ENCODE measurements at places on chromosomes 7 and 10.

- no peak for DNase-seq
Measured at GRCh38 chr7:42338916-42339540, 102.0 kb upstream of the GLI3 start.

GRCh38 chr7:88465600-88465999, 158.9 kb upstream of the STEAP4 start:
- DNase-seq, result no peak

DNA sequence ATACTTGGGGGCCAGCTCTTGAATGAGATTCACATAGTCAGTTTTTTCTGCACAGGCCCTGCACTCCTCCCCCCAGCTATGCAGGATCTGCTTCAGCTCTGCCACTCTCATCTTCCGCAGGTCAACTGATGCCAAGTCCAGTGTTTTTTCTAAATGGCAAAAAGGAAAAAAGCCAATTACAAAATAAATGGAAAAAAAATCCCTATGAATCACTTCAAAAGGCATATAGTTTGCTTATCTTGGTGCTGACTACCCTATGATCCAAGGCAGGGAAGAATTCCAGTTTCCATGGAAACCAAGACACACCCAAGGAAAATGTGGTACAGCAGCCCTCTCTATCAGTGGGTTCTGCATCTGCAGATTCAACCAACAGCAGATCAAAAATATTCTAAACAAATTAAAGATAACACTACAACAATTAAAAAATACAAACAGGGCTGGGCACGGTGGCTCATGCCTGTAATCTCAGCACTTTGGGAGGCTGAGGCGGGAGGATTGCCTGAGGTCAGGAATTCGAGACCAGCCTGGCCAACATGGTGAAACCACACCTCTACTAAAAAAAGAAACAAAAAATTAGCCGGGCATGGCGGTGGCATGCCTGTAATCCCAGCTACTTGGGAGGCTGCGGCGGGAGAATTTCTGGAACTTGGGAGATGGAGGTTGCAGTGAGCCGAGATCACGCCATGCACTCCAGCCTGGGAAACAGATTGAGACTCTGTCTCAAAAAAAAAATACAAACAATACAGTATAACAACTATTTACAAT, 17.6 kb downstream of the CDNF start:
- no peak for DNase-seq

DNA sequence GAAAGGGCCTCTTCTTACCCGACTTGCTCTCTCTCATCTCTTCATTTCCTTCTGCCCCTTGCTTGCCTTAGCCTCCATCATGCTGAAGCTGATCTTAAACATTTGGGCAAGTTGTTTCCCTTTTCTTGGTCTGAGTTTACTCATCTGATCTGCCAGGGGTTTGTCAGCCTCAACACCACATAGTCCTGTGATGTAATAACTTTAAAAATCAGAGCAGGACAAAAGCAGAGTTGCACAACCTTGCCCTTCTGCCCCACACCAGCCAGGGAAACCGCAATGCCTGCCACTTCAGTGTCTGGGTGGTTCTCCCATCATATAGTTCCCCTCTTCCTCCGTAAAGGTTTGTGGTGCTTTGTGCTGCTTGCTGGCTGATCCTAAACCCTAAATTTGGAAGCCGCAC, 9.9 kb upstream of the LIPM start:
- DNase-seq, result no peak

GRCh38 chr10:17273403-17273802, 45.4 kb downstream of the VIM start:
- DNase-seq, result no peak

DNA sequence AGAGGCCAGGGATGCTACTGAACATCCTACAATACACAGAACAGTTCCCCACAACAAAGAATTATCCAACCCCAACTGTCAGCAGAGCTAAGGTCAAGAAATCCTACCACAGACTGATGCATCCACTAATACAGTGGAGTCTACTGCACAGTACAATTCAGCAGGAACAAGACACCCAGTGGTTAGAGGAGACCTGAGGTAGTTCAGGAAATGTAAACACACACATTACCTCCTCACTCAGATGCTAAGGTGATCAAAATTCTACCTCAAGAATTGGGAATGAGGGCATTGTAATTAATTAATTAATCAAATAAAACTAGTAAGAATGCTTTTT, 91.4 kb downstream of the ZFAND4 start:
- no peak for DNase-seq

DNA sequence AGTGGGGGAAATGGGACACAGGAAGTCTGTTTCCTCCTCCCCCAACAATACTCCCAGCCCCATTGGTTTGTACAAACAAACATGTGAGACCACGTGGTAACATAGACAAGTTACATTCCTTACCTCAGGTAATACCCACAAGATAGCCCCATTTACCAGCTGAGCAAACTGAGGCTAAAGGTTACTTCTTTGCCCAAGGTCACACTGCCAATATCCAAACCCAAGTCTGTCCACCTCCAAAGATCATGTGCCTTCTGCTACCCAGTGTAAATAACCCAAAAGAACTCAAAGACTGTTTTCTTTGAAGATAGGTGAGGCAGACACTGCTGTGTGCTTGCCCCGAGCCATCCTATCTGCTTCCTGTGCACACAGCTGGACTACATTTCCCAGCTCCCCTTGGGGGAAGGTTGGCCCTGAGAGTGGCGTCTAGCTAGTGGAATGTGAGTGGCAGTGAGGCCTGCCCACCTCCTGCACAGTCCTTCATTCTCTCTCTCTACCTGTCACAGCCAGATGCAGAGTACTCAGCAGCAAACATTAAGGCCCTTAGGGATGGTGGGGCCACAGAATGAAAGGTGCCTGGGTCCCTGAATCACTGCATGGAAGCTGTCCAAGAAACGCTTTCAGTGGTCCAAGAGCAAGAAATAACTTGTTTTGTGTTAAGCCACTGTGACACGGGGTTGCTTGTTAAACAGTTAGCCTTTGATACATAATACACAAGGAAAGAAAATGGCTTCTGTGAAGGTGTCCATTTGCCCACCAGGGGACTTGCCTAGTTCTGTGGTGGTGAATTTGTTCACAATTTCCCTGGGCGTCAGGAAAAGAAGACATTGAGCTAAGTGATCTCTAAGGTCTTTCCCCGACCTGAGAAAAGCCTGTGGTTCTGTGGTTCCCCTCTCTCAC, 257.7 kb upstream of the NFE2L3 start:
- DNase-seq, result no peak

DNA sequence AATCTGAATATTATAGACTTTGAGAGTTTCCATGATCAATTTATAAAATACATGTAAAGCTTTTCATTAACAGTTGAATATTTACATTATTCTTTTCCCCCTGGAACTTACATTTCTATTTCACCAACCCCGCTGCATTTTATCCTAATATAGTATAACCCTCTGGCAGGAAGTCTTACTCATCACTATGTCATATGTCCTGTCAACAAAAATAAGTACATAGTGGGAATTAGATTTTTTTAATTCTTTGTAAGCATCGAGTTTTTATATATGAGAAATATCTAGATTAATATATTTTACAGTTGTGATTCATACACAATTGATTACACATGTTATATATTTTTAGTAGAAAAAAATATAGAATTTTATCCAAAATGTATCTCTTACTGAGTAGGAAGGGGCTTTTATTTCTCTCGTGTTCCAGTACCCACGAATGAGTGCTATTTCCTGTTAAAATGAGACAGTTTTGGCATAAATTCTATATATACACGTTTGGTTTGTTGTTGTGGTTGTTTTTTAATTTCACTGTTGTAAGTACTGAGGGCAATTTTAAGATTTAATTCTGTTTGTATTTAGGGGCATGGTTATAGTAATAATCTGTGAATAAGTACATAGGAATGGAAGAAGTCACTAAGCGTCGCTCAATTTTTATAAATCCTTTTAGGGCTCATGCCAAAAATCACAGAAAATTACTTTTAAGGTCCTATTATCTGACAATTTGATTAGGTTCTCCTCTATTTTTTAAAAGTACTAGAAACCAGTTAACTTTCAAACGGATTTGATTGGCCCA, 87.1 kb downstream of the HECW1 start:
- DNase-seq, result no peak

DNA sequence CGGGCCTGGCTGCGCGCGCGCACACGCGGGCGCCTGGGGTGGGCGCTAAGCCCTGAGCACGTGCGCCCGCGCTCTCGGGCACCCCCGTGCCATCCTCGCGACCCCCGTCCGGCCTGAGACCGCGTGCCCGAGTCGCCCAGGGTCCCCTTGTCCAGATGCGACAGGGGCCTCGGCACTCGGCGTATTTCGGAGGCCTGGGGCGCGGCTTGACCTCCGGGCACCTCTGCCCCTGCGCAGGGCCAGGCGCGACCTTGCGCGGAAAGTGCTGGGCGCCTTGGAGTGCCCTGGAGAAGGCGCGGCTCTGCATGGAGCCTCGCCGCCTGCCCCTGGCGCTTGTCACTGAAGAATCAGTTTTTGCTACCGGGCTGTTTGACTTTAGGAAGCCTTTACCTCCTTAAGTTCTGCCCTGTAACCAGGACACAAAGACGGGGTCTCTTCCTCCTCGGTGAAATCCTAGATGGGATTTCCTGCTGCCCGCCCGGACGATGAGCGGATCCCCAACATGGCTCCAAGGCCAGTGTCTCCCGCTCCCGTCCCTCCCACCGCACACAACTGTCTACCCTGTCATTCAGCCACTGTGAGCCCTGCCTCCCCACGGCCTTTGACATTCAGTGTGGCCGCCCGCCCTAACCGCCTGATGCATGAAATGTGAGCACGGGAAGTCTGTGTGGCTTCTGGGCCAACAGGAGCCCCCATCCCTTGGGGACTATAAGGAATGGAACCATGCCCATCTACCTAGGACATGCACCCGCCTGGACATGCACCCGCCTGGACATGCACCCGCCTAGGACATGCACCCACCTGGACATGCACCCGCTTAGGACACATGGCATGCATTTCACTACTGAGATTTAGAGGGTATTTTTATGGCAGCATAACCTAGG, 1.1 kb upstream of the STK32C start:
- DNase-seq, result no peak

DNA sequence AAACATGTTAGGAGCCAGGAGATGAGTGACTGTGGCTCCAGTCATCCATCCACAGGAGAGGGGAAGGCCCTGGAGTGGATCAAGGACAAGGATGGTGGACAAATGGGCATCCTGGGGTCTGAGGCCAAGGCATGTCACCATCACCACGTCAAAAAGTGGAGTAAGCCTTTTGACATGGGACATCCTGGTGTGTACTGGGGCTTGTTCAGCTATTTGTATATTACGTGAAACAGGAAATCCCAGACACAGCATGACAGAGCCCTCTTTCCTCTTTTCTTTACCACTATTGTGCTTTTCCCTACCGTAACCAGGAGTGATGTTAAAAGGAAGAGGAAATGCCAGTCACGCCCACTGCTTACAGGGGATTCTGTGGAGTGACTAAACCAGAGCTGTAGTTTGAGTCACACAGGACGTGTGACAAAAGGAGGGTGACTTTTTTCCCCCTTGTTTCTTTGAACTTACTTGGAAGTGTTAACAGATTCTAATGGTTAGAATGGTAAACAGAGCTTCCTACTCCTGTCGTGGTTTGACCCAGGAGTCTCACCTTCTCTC, 15.4 kb downstream of the ACSL5 start:
- DNase-seq, result no peak

DNA sequence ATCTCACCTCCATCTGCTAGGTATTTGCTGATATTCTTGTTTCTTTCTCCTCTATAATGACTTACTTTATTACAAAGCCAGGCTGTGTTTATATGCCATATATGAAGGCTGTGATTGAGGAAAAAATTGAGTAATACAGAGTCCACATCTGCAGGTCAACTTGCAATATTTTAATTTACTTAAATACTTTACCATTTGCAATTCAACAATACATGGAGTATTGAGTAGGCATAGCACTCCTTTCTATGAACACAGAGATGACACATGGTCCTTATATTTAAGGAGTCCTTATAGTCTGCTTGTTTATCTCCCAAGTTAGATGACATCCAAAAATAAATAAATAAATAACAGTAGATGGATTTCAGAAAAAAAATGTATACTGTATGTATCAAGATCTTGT, 96.4 kb downstream of the LRRC18 start:
- no peak for DNase-seq

DNA sequence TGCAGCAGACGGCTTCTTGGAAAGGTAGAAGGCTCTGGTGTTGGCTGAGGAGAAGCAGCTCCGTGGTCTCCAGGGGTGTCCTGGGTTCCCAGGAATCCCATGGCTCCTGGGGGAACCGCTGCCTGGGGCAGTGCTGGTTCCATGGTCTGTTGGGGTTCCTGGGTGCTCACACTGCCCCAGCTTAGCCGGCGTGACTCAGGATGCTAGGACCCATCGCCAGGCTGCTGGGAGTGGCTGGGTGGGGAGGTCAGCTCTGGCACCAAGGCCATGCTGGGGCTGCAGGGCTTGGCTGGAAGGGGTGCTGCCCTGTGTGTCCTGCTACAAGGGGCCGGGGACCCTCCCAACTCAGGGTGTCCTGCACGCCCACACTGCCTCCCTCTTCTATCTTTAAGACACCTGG, 9.4 kb downstream of the MGMT start:
- no peak for DNase-seq

DNA sequence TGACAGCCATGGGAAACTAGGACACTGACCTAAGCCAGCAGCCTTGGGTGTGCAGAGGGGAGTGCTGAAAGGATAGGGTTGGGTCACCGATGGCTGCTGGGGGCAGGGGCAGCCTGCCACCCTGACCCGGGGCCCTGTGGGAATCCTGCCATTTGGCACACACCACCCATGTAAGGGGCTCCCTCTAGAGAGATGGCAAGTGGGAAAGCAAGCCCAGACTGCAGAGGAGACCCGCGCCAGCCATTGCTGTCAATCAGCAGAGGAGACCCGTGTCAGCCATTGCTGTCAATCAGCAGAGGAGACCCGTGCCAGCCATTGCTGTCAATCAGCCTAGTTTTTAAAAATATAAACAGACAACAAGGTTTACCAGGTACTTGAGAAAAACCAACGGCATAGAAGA, 27.4 kb upstream of the PRKAG2 start:
- no peak for DNase-seq

DNA sequence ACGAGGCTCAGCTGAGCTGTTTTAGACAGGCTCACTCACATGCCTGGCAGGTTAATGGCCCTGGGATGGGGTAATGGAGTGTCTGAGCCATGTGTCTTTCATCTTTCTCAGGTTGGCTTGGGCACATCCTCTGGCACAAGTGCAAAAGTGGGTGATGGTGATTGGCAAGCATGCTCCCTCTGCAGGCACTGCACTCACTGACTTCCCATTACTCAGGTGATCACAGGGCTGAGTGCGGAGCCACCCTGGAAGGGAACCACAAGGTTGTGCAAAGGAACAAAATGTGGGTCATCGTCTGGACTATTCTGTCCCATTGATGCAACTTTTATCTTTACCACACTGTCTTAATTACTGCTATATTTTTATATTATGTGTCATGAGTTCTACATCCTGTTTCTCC, 244.1 kb upstream of the AKR1E2 start:
- DNase-seq, result no peak

GRCh38 chr7:16929146-16929762, 47.5 kb upstream of the AGR3 start:
- DNase-seq, result no peak

GRCh38 chr10:92404612-92405418, 113.8 kb downstream of the MARCHF5 start:
- no peak for DNase-seq

DNA sequence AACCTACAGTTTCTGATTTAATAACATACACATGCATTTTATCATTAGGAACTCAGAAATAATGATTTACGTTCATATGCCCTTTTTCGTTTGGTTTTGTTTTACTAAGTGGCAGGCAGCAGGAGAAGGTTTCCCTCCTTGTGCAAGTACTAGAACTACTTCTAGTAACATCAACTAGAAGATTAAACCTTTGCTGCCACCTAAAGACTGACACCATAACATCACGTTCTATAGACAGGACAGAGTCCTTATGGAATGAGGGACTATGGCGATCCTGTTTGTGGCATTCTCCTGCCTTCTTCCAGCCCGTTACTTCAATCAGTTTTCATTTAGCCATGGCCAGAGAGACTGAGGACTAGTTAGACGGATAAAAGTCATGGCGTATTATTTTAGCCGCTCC, 53.2 kb downstream of the GAD2 start:
- DNase-seq, result no peak
